ENCODE measurements at places on chromosomes 1 and 21. TPM values are rescaled to one million over a fixed set of nuclear protein-coding genes. Genes with fewer than 3 reads are reported as not detected.

Gene MAP10
- 4.6 TPM for total RNA-seq

Gene CYP4X1
- 6.3 TPM for total RNA-seq

Gene IVL
- 0.44 TPM for total RNA-seq

Gene TIE1
- 33.0 TPM for total RNA-seq

Gene HFM1
- 32.1 TPM for total RNA-seq

Gene SLC45A3
- total RNA-seq = 3.1 TPM

Gene SNX7
- 30.2 TPM for total RNA-seq

Gene FAM78B
- total RNA-seq = 8.9 TPM

Gene LRRIQ3
- total RNA-seq = 1.4 TPM

Gene AGMAT
- 1.2 TPM for total RNA-seq

Gene HPCA
- total RNA-seq = 15.2 TPM

Gene BTG2
- 56.5 TPM for total RNA-seq

Gene MED8
- 51.3 TPM for total RNA-seq

Gene C1QA
- 24.1 TPM for total RNA-seq

Gene SLC1A7
- 148 TPM for total RNA-seq

Gene ANKRD35
- 4.6 TPM for total RNA-seq

Gene RGS18
- total RNA-seq = 3.4 TPM

Gene GBP6
- total RNA-seq = 0.38 TPM

Gene S100B
- total RNA-seq = 67.8 TPM

Gene TFF2
- total RNA-seq = not detected

Gene G0S2
- 9.5 TPM for total RNA-seq

Gene MFSD2A
- total RNA-seq = 3.1 TPM

Gene KAZN
- total RNA-seq = 22.5 TPM

Gene RIMS3
- 28.6 TPM for total RNA-seq

Gene USH2A
- 48.3 TPM for total RNA-seq

Measured in camera-type eye (tissue), 1 donor.